WTC11 (cell line): ENCODE measurements at places on chromosomes 1 and 21.

- peaks cover 23% of the 10 kb centered on the region for H3K36me3 ChIP-seq
- H3K27ac ChIP-seq = peak overlapping the region; percentile 6; the same call in 1 of the 2 replicates
- H3K27me3 ChIP-seq = no peaks in the 10 kb centered on the region; the same call in 1 of the 2 replicates
- peaks cover 4% of the 10 kb centered on the region; the same call in 1 of the 2 replicates for H3K4me1 ChIP-seq
- no peak for DNase-seq
Measured at GRCh38 chr1:94463056-94463764, 45.0 kb downstream of the ABCD3 start.

DNA sequence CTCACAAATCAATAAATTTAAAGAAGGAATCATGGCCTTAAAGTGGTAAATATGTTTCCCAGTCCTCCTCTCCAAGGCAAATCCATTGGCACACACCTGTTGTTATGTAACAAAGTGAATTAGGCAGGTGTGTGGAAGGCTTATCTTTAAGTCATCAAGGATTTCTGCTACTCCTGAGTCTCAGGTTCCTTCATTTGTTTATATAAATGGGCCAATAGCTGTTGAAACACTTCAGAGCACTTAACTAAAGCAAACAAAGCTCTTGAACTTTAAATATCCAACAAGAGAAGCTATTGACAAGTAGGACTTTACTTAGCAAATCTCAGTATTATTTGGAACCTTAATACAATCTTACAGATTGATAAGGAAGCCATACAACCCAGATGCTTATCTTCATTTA lies 99.3 kb upstream of the ESRRG start:
- no peak for DNase-seq
- no peak overlapping the region for H3K4me3 ChIP-seq
- H3K36me3 ChIP-seq = no peaks in the 10 kb centered on the region
- H3K4me1 ChIP-seq = peaks cover 61% of the 10 kb centered on the region
- H3K27ac ChIP-seq = no peak overlapping the region
- H3K27me3 ChIP-seq = peaks cover 9% of the 10 kb centered on the region; the same call in 1 of the 2 replicates

DNA sequence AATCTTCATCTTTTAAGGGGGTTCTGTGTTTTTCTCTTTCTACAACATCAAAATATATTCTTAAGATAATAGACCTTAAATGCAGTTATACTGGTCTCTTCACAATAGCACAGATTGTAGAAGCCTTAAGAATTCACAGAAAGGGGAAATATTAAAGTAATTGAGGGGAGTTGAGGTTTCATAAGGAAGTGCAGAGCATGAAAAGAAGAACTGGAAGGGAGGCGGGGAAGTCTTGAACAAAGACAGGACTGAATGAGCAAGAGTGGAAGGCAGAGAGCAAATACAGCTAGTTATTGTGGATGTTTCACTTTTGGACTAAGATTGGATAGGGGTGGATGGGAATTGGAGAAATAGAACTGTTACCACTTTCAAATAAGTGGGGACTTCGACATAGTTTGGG lies 67.7 kb downstream of the PTGER3 start:
- DNase-seq = no peak
- H3K4me3 ChIP-seq = no peak overlapping the region
- no peaks in the 10 kb centered on the region for H3K4me1 ChIP-seq
- H3K27ac ChIP-seq = no peak overlapping the region

DNA sequence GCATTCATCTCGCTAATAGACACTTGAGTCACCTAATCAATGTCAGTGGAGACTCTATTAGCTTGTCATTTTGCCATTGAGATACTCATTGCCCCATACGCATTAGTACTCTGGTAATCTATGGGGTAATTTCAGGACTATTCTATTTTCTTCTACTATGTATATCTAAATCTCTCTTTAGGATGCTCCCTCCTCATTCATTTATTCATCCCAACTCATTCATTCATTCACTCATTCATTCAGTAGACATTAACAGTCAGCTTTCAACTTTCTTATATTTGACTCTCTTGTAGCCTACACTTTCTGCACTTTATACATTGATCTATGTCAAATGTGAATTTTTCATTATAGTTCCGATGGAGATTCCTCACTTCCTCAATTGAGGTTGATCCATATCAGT lies 170.9 kb downstream of the ASTN1 start:
- no peaks in the 10 kb centered on the region for H3K36me3 ChIP-seq
- peaks cover 20% of the 10 kb centered on the region for H3K4me1 ChIP-seq
- peaks cover 5% of the 10 kb centered on the region; the same call in 1 of the 2 replicates for H3K27me3 ChIP-seq
- H3K4me3 ChIP-seq = no peak overlapping the region

DNA sequence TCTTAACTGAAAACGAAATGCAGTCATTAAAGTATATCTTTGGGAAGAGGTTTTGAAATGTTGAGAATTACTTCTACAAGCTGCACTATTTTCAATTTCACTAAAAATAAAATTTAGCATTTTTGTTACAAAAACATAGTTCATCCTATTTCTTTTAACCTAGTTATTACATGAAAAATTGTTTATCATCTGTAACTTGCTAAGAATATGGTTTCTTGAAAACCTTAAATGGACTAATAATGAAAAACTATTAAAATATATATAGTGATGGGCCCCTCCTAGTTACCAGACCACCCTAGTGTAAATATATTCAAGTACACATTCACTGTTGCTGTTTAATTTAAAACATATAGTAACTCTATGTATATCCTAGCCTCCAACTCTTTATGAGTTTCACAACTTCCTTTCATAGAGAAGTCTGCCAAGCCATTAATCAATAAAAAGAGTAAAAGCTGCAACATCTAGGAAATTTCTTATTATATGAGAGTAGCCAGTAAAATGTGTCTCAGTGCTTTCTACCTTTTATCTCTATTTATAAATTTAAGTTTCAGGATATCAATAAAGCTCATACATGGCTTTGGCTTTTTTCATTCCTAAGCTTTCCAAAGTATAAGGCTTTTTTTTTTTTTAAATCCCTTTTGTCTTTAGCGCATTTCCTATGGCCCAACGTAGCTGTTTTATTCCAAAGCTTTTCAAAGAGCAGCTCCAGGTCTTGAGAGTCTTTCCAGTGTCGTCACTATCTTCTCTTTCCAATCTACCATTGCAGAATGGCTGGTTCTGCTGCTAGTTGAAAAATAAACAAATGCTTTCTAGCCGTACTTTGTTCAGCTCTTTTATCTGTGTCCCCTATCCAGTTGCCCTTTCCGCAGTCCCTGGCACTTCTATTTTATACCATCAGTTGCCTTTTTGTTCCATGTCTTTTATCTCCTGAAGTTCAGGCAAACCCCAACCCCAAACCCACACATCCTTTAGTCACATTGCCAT lies 6.5 kb downstream of the IRF2BP2 start:
- peaks cover 91% of the 10 kb centered on the region for H3K4me1 ChIP-seq
- peaks cover 37% of the 10 kb centered on the region for H3K36me3 ChIP-seq
- H3K27ac ChIP-seq = peak overlapping the region; percentile 94
- H3K27me3 ChIP-seq = no peaks in the 10 kb centered on the region
- peak overlapping the region; percentile 85 for H3K4me3 ChIP-seq

DNA sequence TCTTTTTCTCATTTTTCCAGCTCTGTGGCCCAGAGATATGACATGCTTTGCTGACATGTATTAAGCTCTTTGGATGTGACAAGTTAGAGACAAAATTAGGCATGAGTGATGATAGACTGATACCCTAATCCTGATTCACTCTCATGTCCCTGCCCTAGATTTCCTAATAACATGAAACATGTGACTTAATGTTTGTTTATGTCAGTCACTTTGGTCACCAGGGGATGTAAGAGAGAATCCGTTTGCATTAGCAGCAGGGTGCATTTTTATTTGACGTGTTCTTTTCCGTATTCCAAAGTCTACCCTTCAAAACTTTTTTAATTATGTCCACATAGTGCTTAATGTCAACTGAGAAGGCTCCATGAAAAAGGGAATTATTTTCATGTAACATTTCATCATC lies 192.4 kb downstream of the HMCN1 start:
- no peak overlapping the region for H3K4me3 ChIP-seq
- no peaks in the 10 kb centered on the region for H3K27me3 ChIP-seq
- H3K27ac ChIP-seq = no peak overlapping the region
- no peak for DNase-seq
- H3K4me1 ChIP-seq = peaks cover 27% of the 10 kb centered on the region
- H3K36me3 ChIP-seq = no peaks in the 10 kb centered on the region

- H3K36me3 ChIP-seq = peaks cover 16% of the 10 kb centered on the region
- H3K27me3 ChIP-seq = no peaks in the 10 kb centered on the region
- peaks cover 8% of the 10 kb centered on the region for H3K4me1 ChIP-seq
- H3K27ac ChIP-seq = no peak overlapping the region
- DNase-seq = no peak
- no peak overlapping the region for H3K4me3 ChIP-seq
Measured at GRCh38 chr21:15298306-15298705, 233.5 kb upstream of the NRIP1 start.

DNA sequence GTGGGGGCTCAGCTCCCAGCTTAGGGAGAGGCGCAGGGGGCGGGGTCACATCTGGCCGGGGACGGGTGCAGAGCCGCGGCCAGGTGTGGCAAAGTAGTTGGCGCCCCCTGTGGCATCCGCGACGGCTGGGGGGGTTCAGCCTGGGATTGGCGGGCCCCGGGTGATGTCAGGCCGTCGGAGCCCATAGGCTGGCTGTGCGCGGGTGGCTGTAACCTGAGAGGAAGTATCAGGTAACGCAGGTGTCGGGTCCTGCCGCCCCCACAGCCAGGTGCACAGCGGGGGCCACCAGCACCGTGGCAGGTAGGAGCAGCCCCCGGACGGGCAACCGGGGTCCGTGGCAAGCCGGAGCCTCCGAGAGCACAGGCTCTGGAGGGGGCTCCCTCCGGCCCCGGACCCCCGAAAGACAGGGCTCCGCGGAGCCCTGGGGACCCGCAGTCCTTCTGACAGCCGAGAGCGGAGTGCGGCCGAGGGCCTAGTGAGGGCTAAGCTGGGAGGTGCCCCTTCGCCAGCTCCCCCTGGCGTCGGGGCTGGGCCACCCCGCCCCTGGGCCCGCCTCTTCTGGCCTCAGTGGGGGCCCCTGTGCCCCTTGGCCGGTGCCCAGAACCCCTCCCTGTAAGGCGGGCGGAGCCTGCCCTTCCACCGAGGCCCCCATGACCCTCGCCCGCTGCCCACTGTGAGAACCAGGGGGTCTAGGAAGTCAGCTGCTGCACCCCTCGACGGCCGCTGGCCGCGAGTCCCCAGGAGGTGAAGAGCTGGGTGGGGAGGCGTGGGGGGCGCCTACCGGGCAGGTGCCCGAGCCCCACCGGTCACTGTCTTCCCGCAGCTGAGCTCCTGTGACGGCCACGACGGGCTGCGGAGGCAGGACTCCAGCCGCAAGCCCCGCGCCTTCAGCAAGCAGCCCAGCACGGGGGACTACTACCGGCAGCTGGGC lies 17.9 kb downstream of the TNFRSF25 start:
- no peaks in the 10 kb centered on the region; the same call in 1 of the 2 replicates for H3K36me3 ChIP-seq
- no peaks in the 10 kb centered on the region; the same call in 1 of the 2 replicates for H3K27me3 ChIP-seq
- peak overlapping the region; percentile 75 for H3K4me3 ChIP-seq
- H3K4me1 ChIP-seq = peaks cover 27% of the 10 kb centered on the region
- peak; percentile 98 for DNase-seq

DNA sequence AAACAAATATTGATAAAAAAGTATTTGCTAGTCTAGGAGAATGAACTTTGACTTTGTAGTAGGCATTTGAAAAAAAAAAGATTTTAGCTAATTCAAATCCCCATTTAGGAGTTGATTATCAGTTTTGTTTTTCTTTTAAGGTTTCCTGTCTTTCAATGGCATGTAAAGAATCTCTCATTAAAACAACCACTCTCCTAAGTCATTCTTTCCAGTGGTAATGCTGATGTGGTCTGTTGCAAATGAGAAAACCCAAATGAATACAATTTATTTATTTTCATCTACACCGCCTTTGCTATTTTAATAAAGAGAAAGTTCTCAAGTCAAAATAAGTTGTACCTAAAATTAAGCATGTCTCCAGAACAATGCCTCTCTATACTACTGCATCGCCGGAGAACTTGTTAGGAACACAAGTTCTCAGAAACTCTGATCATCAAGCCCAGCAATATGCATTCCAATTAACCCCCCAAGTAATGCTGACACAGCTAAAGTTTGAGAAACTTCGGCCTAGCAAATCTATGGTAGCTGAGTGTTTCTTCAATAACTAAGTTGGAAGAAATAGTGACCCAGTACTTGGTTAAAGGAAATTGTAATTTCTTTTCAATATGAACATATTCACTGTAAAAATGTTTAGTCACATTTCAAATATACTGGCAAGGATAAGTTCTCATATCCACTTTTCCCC lies 255.1 kb downstream of the PTPRC start:
- no peaks in the 10 kb centered on the region for H3K36me3 ChIP-seq
- H3K27ac ChIP-seq = peak overlapping the region; percentile 25; the same call in 1 of the 2 replicates

DNA sequence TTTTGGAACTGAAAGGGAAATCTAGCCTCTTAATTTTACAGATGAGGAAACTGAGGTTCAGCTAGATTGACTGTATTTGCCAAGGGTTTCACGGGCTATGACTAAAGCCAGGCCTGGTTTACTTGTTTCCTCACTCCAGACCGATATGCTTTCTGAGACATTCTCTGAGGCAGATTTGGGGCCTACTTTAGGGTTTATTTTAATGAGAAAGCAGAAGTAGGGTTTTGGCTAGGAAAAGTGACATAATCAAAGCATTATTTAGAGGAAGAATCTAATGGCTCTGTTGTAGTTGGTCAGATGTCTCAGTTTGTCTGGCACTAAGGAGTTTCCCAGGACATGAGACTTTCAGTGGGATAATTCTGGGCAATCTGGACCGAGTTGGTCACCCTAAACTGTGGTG lies 1.5 kb upstream of the RPTN start:
- H3K4me1 ChIP-seq = no peaks in the 10 kb centered on the region
- no peak for DNase-seq
- peaks cover 10% of the 10 kb centered on the region for H3K27me3 ChIP-seq
- no peak overlapping the region for H3K27ac ChIP-seq

- H3K27me3 ChIP-seq = peaks cover 37% of the 10 kb centered on the region
Measured at GRCh38 chr1:205339717-205340116, 17.0 kb downstream of the KLHDC8A start.

DNA sequence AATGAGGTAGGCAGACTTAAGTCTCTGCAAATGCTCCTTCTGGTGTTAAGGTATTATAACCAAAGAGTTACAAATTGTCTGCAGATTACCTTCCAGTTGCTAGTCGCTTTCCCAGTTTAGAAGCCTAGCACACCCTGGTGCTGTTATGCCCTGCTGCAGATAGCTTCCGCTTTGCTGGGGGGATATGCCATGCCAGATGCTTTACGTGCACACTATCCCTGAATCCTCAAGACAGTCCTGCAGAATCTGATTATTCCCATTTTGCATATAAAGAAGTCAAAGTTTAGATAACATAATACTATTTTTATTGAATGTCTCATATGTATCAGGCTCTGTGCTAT lies 166.5 kb downstream of the DHRS3 start:
- no peak overlapping the region for H3K27ac ChIP-seq
- peaks cover 24% of the 10 kb centered on the region for H3K4me1 ChIP-seq
- peaks cover under 1% of the 10 kb centered on the region; the same call in 1 of the 2 replicates for H3K36me3 ChIP-seq
- H3K4me3 ChIP-seq = no peak overlapping the region
- no peak for DNase-seq

- no peak overlapping the region; the same call in 1 of the 2 replicates for H3K27ac ChIP-seq
- H3K36me3 ChIP-seq = peaks cover 4% of the 10 kb centered on the region; the same call in 1 of the 2 replicates
- peaks cover 20% of the 10 kb centered on the region for H3K4me1 ChIP-seq
- H3K4me3 ChIP-seq = no peak overlapping the region
Measured at GRCh38 chr1:20964540-20965484, 177.7 kb upstream of the HP1BP3 start.

DNA sequence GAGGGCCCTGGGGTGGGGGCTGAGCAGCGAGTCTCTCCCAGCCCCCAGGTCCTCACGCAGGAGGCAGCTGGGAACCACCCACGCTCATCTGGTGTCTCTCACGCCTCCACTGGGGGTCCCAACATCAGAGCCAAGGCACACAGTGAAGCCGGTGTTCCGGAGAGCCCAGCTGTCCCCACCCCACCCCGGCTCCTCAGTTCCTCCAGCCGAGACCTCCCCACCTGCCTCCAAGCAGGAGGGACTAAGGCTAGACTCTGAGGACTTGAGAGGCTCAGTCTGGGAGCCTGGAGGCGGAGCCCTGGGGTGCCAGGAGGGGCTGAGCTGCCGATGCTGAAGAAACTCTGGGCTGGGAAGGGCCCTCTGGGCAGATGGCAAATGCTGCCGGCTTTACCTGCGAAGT lies 1.6 kb upstream of the HPCA start:
- peaks cover 59% of the 10 kb centered on the region for H3K27me3 ChIP-seq
- peaks cover 12% of the 10 kb centered on the region for H3K4me1 ChIP-seq
- H3K36me3 ChIP-seq = no peaks in the 10 kb centered on the region
- H3K4me3 ChIP-seq = no peak overlapping the region
- no peak overlapping the region for H3K27ac ChIP-seq
- DNase-seq = no peak
